ENCODE measurements at places on chromosomes 6 and 20.
A peak's percentile ranks its signal among the peaks of the same experiment; 100 is the strongest.

- peak; percentile 52 for DNase-seq
These were observed 68.8 kb downstream of the GJA1 start for GRCh38 chr6:121504227-121504626.

DNA sequence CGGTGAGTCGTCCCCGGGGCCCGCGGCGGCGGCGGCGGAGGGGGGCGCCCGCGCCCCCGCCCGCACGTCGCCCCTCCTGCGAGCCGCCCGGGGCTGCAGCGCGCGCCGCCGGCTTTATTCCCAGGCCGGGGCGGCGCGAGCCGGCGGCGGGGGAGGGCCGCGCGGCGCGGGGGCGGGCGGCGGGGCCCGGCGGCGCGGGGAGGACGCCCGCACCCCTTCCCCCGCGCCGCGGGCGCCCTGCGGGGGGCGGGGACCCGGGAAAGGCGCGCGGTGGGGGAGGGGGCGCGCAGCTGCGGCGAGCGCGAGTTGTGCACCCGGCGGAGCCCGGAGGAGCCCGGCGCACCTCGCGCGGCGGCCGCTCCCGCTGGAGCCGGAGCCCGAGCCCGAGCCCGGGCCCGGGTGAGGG lies 646 bp downstream of the HMGA1 start:
- no peak for DNase-seq

- DNase-seq: no peak
These were observed 110.3 kb upstream of the NUP153 start for GRCh38 chr6:17816921-17817611.

DNA sequence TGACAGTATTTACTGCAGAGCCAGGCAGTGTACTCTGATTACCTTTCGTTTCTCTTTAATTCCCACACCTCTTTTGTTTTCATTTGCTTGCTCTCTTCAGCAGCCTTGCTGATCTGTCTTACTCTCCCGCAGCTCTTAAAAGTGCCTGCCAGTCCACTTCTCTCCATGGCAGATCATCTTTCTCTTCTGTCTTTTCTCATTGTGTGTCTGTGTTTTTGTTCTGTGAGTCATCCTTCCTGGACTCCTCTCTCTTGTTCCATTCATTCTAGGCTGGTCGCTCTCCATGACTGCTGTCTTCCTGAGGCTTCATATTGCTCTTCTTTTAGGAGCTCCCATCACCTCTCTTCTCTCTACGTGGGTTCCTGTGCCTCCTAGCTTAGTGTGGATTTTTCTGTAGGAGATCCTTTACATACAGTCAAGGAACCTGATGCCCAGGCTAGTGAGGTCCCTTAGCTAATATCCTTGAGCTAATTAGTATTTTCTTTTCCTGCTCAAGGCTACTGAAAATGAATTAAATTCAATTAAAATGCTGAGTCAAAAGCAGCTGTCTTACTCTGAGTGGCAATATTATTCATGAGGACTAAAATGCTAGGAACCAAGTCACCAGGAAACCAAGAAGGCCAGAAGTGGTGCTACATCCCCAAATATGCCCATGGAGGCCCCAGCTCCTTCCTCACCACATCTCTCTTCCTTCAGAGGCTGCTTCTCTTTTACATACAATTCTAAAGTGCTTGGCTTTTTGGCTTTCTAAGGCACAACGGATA lies 86.1 kb downstream of the SLX4IP start:
- DNase-seq: no peak

- no peak for DNase-seq
These were observed 74.4 kb downstream of the MKKS start for GRCh38 chr20:10359621-10360040.

- DNase-seq: no peak
These were observed 54.3 kb upstream of the CNR1 start for GRCh38 chr6:88220493-88220892.

DNA sequence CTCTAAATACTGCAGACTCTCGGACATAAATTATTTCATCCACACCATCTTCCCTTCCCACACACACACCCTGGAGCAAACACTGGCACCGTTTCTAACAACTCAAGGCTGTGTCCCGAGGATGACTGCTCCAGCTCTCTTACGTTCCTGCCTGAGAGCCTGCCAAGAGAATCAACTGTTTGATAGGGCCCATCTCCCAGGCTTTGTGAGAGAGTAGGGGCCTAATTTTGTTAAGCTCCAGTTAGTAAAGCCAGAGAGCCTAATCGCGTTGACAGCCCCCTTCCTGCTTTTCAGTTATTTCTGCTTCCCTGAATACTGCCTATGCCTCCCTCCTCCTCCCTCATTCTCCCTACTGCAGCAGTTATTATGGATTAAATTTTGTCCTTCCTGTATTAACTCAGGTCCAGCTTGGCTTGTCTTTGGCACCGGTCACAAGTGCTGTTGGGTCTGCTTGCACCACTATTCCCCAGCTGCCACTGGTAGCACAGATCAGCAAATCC lies 118.1 kb upstream of the TMEM181 start:
- DNase-seq: no peak

GRCh38 chr6:81768150-81768942 lies 15.9 kb upstream of the TENT5A start:
- no peak for DNase-seq

DNA sequence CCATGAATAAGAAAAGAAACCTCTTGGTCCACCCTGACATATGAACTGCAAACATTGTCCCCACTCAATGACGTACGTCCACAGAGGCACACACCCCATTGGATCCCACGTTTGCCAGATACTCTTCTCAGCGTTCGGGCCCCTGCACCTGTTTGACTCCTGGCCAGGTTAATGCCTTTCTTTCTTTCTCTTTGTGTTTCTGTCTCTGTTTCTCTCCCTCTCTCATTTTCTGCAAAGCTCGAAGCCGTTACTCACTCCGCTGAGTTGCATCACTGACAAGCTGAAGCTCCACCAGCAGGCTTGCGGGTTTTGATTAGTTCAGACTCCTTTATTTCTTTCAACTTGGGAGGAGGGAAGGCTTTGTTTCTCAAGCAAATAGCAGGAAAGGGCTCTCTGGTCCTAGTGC lies 135.5 kb upstream of the SUPT3H start:
- no peak for DNase-seq

GRCh38 chr6:3299221-3299620 lies 40.5 kb downstream of the PSMG4 start:
- no peak for DNase-seq

- no peak for DNase-seq
These were observed 20.0 kb upstream of the LBP start for GRCh38 chr20:38326309-38326708.

- DNase-seq: peak; percentile 57
These were observed 101.4 kb downstream of the ADGB start for GRCh38 chr6:146700078-146700686.

DNA sequence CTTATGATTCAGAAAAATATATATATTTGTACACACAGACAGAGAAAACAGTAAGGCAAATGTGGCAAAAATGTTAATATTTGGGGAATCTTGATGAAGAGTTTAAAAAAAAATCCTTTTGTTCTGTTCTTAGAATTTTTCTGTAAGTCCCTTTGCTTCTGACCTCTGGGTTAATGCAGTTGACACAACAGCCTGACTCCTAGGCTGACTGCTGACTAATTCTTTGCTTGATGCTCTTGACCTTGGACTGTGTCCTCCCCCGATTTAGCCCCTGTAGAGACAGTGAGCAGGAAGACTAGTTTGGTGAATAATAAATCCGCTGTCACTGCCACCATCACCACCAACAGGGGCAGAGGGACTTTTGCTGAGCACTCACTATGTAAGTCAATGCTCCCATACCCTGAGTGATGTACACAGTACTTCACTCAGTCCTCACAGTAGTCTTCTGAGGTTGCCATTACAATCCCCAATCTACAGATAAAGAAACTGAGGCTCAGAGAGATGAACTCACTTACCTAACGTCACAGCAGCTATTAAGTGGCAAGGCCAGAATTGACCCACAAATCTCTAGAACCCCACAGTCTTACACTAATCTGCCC lies 71.7 kb downstream of the SNX5 start:
- no peak for DNase-seq

DNA sequence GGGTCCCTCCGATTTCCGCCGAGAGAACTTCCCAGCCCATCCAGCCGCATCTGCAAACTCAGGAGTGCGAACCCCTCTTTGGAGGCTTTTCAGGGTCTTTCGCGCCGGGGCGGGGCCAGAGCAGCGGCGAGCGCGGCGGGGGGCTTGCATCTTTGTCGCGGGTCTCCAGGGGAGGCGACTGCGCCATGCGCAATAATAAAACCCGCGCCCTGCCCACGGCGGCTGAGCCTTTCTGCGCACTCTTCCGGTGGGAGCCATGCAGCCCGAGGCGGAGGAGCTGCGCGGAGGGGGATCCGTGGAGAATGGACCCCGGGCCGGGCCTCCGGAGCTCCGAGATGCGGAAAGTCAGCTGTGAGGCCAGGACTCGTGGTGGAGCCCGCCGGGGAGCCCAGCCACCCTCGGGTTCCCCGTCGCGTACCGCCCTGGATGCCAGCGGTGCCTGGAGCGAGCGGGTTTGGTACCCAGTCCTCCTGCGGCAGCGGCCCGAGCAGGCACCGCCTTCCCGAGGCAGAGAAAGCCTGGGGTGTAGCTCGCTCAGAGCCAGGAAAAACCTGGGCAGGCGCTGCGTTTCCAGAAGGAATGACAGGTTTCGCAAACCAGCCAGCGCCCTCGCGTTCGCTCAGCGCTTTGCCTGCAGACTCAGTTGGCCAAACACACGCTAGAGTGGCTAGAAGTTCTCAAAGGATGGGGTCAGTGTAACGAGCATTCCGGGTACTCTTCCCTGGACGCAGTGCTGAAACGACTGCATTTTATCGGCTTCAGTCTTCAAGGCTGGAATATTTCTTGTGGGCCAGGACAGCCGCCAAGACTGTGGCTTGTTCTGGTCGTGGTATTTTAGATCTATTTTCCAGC lies 1.2 kb downstream of the AKAP12 start:
- DNase-seq: peak; percentile 20
